ENCODE measurements at places on chromosomes 13 and 19.

- DNase-seq, result peak; percentile 70
Measured at GRCh38 chr13:29361716-29362115, 233.8 kb downstream of the SLC7A1 start.

GRCh38 chr13:51715613-51716012, 88.3 kb downstream of the DHRS12 start:
- DNase-seq, result no peak

GRCh38 chr19:51333836-51334460, 8.0 kb downstream of the VSIG10L start:
- no peak for DNase-seq

DNA sequence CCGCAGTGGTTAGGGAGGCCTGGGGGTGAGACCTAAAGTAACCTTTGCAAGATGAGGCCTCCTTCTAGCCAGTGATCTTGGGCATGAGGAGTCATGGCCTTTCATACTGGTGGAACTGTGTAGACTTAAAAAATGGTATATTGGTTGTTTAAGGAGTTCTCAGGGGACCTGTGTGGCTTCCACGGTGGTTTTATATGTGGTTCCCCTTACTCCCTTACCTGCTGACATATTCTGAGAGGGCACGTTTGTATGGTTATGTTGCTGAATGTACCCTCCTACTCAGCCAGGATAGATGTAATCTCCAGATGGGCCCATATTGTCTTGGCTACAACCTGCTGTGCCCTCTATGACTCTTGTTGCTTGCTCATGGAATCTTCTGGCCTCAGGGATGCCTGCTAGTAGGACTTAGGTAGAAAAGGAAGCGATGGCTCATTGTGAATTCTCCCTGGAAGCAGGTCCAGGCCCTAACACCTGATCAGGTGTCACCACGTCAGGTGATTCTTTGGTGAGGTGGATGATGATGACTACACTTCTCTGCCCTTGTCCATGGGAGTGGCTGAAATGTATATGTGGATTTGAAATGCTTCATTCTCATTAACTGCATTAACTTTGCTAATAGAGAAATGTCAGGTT, 1.8 kb downstream of the ZNF460 start:
- DNase-seq, result no peak

- no peak for DNase-seq
Measured at GRCh38 chr13:24124789-24125476, 35.6 kb upstream of the SPATA13 start.

- DNase-seq, result no peak
Measured at GRCh38 chr13:69619651-69620050, 488.0 kb upstream of the ATXN8OS start.

- DNase-seq, result no peak
Measured at GRCh38 chr13:88142653-88143052, 471.5 kb downstream of the SLITRK5 start.

- DNase-seq, result peak; percentile 93
Measured at GRCh38 chr19:53333066-53333462, 485 bp upstream of the ZNF845 start.
